ENCODE measurements at places on chromosomes 13 and 19. TPM values are rescaled to one million over a fixed set of nuclear protein-coding genes. Genes with fewer than 3 reads are reported as not detected.

GRCh38 chr19:4715529-4716221 is 8.0 kb downstream of the DPP9 start:
- DNase-seq, result no peak

PCDH20 gene
- total RNA-seq, result not detected

DNA sequence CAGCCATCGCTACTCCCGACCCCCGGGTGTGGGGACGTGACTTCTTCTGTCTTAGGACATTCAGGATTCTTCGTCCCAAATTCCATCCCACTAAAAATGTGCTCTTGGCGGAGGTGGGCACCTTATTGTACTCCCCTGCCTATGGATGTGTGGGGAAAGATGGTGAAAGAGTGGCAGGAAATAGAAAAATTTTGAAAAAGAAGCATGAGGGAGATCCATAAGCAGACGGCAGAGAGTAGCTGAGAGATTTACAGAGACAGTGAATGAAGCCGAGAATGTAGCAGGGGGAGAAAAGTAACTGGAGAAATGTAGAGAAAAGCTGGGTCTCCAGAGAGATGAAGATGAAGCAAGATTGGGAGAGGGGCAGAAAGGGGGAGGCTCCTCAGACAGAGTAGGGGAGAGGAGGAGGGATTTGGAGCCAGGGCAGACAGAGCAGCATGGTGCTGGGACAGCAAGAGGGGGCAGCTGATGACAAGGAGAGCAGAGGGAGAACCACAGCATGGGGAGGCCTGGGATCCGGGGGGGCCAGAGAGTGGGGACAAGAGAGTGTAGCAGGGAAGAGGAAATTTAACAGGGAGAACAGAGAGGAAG is 843 bp downstream of the ZNF610 start:
- no peak for DNase-seq

DNA sequence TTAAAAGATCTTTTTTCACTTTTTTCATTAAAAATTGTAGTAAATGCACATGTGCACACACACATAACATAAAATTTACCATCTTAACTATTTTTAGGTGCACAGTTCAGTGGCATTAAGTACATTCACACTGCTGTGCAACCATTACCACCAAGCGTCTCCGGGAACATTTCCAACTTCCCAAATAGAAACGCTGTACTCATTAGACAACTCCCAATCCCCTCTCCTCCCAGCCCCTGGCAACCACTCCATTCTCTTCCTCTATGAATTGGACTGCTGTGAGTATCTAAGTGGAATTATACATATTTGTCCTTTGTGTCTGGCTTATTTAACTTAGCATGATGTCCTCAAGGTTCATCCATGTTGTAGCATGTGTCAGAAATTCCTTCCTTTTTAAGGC is 11.6 kb downstream of the GJB2 start:
- DNase-seq, result no peak

NLRP9 gene
- not detected for total RNA-seq

DNA sequence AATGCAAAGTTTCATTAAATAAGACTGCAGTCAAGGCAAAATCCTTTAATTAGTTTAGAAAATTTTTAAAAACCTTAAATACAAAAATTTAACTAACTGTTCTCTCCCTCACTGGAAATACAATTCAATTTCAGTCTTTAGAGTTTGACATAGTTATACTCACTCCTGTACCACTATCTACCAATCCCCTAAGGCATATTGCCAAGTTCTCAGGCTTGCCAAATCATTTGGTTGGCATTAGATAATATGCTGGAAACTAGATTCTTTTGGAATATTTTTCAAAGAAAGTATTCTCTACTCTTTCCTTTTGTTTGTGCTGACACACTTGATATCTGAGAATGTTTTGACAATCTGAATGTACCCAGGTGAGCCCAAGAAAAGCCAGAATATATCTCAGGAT is 77.2 kb downstream of the TSC22D1 start:
- no peak for DNase-seq

NEK5 gene
- total RNA-seq, result 0.39 TPM

DNA sequence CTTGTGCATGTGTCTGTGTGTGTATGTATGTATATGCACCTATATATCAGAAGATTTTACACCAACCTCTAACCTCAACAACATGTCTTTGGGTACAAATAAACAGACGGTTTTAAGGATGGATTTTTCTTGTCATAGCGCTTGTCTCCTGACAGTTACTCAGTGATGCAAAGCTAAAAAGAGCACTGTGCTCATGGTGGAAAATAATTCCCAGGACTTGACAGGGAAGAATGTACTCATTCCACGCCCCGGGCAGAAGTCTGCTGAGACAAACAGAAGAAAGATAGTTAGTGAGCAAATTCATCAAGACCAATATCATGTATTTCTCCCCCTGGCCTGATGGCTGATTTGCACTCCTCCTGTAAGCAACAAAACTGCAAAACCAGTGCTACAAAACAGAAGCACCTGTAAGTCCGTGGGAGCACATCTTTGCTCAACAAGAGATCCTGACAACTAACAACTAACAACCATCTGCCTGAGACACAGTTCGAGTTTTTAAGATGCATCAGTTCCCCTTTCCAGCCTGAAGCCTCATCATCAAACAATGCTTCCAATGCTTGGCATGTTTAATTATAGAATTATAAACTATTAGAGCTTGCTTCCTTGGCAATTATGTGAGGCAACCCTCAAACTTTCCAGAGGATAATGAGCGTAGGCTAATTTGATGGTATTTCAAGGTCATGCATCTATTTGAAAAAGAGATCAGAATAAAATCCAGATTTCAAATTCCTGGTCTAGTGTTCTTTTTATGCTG is 812.7 kb upstream of the MIR17HG start:
- no peak for DNase-seq

GRCh38 chr19:40960780-40961179 is 30.3 kb upstream of the CYP2B6 start:
- DNase-seq, result no peak

TNFAIP8L1 gene
- 21.8 TPM for total RNA-seq

DNA sequence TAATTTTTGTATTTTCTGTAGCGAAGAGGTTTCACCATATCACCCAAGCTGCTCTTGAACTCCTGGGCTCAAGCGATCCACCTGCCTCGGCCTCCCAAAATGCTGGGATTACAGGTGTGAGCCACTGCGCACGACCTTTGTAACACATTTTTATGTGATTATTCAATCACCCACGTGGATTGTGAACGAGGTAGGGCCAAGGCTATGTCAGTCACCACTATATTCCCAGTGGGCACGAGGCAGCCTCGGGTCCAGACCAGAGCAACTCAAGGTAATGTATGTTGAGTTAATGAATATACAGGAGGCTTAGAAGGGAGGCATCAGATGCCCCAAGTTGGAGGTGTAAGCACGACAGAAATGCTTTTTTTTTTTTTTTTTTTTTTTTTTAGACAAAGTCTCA is 8.9 kb downstream of the PTGIR start:
- no peak for DNase-seq

GRCh38 chr13:45269204-45269603 is 68.4 kb upstream of the KCTD4 start:
- no peak for DNase-seq

DNA sequence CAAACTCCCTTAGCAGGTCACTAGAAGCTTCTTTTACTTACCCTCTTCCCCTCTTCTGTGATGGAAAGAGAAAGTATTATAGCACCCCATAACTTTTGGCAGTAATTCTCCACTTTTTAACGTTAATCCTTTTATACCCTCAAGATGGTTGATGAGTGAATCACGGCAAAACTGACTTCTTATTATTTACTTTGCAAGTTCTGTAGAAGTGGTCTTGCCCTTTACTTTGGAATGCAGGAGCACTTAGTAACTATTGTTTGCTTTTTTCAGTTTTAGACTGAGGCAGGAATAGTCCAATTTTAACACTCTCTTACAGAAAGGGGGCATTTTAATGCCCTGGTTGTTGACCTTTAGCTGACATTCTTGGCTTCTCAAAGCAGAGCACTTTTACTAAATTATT is 260.1 kb downstream of the LMO7 start:
- DNase-seq, result no peak

GRCh38 chr13:113649212-113649611 is 8.8 kb downstream of the ATP4B start:
- DNase-seq, result no peak

PRR12 gene
- 38.8 TPM for total RNA-seq

CPB2 gene
- 0.18 TPM for total RNA-seq

- DNase-seq, result no peak
These were observed 45.5 kb downstream of the HSPH1 start for GRCh38 chr13:31116224-31116623.

ERVV-1 gene
- total RNA-seq, result not detected

- peak; percentile 92 for DNase-seq
These were observed 6.6 kb upstream of the NPAS1 start for GRCh38 chr19:47013041-47013517.

GRCh38 chr13:42354241-42355091 is 82.5 kb downstream of the AKAP11 start:
- DNase-seq, result peak; percentile 8

PGLYRP1 gene
- not detected for total RNA-seq
